ENCODE measurements at places on chromosomes 7 and 10. TPM values are rescaled to one million over a fixed set of nuclear protein-coding genes. Genes with fewer than 3 reads are reported as not detected.

Gene PIP
- not detected for total RNA-seq

DNA sequence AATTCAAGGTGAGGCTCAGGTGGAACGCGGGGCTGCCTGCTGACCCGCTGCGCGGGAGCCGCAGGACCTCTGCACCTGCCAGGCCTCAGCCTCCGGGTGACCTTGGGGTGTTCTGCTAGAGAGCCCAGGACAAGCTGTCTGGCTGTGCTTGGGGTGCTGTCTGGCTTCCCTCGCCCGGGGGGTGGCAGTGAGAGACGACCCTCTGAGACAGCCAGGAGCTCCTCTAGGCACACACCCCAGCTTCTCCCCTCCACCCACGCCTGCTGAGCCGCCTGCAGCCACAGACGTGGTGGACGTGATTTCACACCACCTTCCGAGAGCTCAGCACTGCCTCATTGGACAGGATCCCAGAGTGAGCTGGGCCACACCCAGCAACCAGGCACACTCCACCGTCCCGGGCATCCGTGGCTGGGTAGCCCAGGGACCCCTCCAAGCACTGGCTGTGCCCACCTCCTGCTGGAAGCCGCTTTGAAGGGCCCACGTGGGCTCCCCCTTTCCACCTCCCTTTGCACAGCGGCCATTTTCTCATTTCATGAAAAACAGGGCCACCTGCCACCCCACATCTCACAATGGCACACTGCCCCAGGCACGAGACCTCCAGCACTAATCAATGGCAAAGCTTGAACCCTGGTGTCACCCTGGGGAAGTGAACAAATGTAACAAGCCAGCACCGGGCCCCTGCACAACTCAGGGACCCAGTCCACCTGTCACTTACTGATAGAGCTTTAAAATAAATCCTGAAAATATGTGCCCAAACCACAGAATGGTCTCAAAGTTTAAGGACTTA lies 35.0 kb downstream of the ZFAND2A start:
- peaks cover 27% of the 10 kb centered on the region for H3K4me1 ChIP-seq
- DNase-seq: no peak
- H3K27me3 ChIP-seq: no peaks in the 10 kb centered on the region

DNA sequence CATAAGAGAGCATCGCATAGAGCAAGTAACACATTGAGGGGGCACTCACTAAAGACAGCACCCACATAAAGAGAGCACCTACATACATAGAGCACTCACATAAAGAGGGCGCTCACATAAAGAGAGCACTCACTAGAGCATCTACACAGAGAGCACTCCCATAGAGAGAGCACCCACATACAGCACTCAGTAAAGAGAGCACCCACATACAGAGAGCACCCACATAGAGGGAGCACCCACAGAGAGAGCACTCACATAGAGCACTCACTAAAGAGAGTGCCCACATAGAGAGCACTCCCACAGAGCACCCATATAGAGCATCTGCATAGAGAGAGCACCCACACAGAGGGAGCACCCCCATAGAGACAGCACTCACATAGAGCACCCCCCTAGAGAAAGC lies 47.8 kb downstream of the INSIG1 start:
- H3K27ac ChIP-seq: no peak overlapping the region
- no peaks in the 10 kb centered on the region for H3K36me3 ChIP-seq
- no peak for DNase-seq
- H3K4me1 ChIP-seq: peaks cover 12% of the 10 kb centered on the region
- no peak overlapping the region for H3K4me3 ChIP-seq
- peaks cover 48% of the 10 kb centered on the region for H3K27me3 ChIP-seq

Gene EPO
- not detected for total RNA-seq

Gene POLR1F
- 17.7 TPM for total RNA-seq

DNA sequence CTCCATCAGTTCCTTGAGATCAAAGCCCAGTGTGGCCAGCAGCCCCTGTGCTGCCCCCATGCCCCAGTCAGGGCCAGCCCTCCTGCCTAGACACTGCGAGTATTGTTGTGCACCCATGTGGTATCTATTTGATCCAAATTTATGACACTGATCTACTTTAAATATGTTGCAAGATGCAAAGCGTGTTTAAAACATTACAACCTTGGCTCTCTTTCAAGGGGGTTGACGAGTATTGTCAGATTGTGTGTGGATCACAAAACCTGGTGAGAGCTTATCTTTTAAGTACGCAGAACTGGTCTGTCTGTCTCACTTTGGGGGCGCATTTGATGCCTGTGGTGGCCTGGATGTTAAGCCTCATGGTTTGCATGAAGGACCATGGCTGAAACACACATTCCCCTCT lies 108.9 kb downstream of the COL13A1 start:
- DNase-seq: no peak
- H3K27ac ChIP-seq: peak overlapping the region; percentile 76
- H3K4me3 ChIP-seq: no peak overlapping the region
- no peaks in the 10 kb centered on the region for H3K27me3 ChIP-seq

DNA sequence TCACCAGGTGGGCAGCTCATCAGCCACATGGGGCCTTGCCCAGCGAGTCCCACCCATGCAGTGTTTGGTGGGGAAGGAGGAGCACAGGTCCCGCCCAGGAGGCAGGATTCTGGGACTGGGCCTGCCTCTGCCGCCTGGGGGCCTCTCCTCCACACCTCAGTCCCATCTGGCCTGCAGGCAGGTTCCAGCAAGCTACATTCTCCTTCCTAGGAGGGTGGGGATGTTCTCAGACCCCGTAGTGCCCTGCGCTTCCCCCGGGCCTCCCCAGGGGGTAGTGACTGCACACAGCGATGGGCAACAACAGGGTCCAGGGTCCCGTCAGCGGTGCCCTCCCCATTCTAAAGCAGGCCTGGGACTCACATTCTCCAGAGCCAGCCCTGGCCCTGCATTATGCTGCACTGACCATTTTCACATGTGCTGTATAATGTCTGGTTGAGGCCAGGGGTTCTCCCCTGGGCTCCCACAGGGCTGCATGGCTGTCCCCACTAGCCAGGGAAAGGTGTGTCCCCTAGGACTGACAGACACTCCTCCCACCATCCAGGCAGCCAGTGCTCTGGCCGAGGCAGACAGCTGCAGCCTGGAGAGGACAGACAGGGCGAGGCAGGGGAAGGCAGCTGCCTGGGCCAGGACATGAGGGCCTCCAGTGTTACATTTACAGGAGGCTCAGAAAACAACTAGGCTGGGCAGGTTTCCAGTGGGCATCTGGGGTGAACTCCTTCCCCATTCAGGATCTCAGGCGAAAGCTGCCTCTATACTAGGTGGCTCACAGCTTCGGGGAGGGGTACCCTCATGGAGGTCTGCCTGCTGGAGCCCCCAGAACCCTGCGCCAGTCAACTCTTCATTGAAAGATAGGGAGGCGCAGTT lies 9.3 kb downstream of the RASGEF1A start:
- no peak overlapping the region for H3K27ac ChIP-seq
- no peaks in the 10 kb centered on the region for H3K36me3 ChIP-seq
- no peaks in the 10 kb centered on the region for H3K27me3 ChIP-seq

DNA sequence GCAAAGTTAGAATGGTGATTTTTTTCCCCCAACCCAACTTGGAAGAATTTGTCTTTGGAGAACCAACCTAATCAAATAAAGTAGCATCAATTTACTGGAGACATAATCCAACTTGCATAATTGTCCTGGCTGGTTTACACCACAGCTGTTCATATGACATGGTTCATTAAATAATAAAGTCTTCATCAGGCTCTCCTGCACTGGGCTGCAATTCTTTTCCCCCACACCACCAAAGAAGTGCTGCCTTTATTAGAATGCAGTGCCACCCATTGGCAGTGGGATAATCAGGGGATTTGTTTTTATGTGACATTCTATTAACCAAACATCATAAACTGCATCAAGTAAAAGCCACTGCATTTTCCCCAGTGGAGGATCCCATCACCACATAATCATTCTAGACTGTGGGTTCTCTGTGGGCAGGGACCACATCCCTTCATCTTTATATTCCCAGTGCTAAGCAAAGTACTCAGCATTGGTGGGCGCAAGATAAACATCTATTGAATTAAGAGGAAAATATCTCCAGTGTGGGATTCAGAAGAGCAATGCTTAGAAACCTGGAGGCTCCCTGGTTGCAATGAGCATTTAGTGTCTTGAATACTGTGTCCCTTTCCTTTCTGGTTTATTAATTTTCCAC lies 322.0 kb downstream of the KCNMA1 start:
- no peaks in the 10 kb centered on the region for H3K27me3 ChIP-seq
- H3K36me3 ChIP-seq: no peaks in the 10 kb centered on the region
- H3K4me3 ChIP-seq: no peak overlapping the region

Gene HEPACAM2
- total RNA-seq: not detected

DNA sequence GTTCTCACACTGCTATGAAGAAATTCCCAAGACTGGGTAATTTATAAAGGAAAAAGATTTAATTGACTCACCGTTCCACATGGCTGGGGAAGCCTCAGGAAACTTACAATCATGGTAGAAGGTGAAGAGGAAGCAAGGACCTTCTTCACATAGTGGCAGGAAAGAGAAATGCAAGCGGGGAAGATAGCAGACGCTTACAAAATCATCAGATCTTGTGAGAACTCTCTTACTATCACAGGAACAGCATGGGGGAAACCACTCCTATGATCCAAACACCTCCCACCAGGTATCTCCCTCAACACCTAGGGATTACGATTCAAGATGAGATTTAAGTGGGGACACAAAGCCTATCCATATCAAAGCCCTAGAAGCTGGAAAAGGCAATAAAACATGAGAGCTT lies 130.8 kb downstream of the MDFIC start:
- H3K27ac ChIP-seq: no peak overlapping the region
- H3K4me3 ChIP-seq: no peak overlapping the region
- no peaks in the 10 kb centered on the region for H3K4me1 ChIP-seq
- H3K36me3 ChIP-seq: no peaks in the 10 kb centered on the region

DNA sequence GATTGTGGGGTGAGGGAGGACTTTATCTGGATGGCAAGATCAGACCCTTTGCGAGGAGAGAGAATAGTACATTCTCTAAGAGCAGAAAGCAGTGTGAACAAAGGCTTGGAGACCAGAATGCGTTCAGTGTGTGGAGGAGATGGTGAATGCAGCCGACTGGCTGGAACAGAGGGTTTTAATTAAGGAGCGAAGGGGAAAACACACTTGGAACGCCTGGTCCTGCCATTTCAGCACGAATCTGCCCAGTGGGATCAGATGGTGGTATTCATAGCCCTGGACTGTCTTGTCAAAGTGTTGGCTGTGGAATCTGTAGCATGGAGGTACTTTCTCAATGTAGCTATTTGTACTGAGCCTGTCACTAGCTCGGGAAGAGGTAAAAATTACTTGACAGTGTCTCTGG lies 260.9 kb downstream of the SLC25A13 start:
- H3K27me3 ChIP-seq: no peaks in the 10 kb centered on the region
- peaks cover 7% of the 10 kb centered on the region for H3K4me1 ChIP-seq
- H3K27ac ChIP-seq: no peak overlapping the region
- no peak for DNase-seq
- no peak overlapping the region for H3K4me3 ChIP-seq
- no peaks in the 10 kb centered on the region for H3K36me3 ChIP-seq

Gene DLX6
- not detected for total RNA-seq

Gene PSTK
- 1.4 TPM for total RNA-seq

DNA sequence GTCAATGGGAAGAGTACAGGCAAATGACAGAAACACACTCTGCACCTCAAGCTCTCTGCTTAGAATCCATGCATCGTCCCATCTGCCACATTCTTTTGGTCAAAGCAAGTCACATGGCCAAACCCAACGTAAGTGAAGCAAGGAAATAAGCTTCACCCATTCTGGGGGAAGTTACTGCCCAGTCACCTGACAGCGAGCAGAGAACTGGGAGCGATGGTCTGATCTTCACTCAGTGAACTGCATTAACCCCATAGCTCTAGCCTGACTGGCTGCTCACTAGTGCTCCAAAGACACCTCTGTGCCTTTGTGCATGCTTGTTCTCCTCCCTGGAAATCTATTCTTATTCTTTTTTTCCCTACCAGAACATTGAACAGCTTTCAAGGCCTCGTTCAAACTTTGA lies 89.9 kb downstream of the APBB1IP start:
- H3K4me1 ChIP-seq: no peaks in the 10 kb centered on the region
- no peak overlapping the region for H3K4me3 ChIP-seq
- no peaks in the 10 kb centered on the region for H3K27me3 ChIP-seq

DNA sequence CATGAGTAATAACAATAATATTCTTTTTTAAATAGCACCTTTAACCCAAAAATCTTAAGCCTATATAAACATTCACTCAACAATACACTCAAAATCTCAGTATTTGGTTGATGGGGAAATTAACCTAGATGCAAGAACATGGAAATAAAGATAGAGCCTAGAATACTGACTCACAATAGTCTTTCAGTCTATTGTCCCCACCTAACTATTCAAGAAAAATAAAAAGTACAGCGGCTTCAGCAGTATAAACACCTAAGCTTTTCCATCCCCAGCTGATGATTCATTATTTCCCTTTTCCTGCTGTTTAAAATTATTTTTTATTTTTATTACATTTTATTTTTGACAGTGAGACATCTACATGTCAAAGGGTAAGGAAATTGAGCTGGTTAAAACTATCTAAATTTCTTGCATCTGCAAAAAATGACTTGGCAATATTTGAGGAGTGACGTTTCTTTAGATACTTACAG lies 201.4 kb downstream of the FZD1 start:
- H3K4me3 ChIP-seq: no peak overlapping the region
- no peaks in the 10 kb centered on the region for H3K4me1 ChIP-seq
- DNase-seq: no peak
- H3K27me3 ChIP-seq: no peaks in the 10 kb centered on the region

- H3K27ac ChIP-seq: no peak overlapping the region
- H3K4me1 ChIP-seq: no peaks in the 10 kb centered on the region
- H3K36me3 ChIP-seq: no peaks in the 10 kb centered on the region
Measured at GRCh38 chr7:113548561-113548960, 370.2 kb downstream of the PPP1R3A start.

Measured in esophagus muscularis mucosa (tissue), 4 donors.